ENCODE measurements at places on chromosomes 1 and 21.

- no peak for DNase-seq
Observed at GRCh38 chr1:222716393-222716792, 4.0 kb downstream of the BROX start.

GRCh38 chr1:24443241-24443656 lies 27.6 kb downstream of the NIPAL3 start:
- no peak for DNase-seq

- no peak for DNase-seq
Observed at GRCh38 chr1:89629146-89629545, 3.8 kb upstream of the LRRC8C start.

GRCh38 chr1:113950908-113951307 lies 21.8 kb downstream of the HIPK1 start:
- DNase-seq: no peak

DNA sequence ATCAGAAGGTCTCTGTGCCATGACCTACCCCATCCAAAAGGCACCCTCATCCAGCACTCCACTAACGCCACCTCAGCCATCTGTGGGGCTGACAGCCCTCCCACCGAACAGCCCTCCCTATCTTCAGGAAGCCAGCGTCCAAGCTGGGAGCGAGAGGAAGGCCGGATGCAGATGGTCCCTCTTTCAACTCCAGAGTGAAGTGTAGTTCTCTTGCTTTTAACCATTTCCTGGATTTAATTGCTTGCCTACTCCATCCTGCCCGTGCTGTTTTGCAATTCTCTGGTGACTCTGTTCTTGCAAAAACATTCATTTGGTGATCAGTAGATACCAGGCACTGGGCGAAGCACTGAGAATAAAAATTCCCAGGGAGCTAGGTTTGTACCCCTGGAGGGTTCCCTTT lies 8.2 kb upstream of the DYRK1A start:
- DNase-seq: no peak

DNA sequence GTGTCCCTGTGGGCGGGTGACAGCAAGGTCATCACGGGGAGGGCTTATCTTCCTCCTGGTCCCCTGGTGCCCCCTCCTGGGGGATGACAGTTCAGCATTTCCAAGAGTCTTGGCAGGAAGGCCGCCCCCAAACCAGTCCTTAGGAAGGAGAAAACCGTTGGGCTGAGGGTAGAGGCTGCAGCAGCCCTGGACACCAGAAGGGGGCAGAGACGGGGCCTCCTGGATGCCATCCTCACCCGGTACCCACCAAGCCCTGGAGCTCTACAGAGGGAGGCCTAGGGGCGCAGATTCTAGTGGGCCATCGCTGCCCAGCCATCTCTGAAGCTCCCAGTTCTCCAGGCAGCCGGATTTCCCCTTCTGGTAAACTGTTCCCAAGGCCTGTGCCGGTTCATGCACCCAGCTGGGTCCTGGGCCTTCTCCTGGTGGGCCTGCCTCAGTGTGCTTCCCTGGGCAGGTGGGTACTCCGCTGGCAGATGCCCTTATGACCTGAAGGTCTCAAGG lies 14.8 kb upstream of the ZNF669 start:
- DNase-seq: peak; percentile 48

DNA sequence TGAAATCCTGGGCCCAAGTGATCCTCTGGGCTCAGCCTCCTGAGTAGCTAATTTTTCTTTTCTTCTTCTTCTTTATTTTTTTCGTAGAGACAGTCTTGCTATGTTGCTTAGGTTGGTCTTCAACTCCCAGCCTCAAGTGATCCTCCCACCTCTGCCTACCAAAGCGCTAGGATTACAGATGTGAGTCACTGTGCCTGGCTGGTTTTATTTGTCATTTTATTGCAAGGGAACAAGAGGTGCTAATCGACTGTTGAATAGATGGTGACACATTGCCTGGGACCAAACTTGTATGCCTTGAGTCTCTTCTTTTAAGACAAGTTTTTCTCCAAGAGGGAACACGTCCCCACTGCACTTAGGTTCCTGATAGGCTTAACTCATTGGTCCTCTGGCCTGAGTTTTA lies 20.0 kb upstream of the KLHDC8A start:
- peak; percentile 31 for DNase-seq

DNA sequence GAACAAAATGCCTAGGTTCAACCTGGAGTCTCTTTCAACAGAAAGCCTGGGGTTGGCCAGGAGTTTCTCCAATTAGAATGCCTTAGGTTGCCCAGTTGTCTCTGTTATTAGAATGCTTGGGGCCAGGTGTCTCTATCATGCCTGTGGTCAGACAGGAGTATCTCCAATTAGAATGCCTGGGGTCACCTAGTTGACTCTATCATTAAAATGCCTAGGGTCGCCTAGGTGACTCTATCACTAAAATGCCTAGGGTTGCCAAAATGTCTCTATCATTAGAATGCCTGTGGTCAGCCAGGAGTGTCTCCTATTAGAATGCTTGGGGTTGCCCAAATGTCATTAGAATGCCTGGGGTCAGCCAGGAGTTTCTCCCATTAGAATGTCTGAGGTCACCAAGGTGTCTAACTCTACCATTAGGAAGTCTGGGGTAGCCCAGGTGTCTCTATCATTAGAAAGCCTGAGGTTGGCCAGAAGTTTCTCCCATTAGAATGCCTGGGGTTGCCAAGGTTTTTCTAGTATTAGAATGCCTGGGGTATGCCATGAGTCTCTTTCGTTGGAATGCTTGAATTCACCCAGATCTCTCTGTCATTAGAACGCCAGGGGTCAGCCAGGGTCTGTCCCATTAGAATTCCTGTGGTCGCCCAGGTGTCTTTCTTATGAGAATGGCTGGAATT lies 57.9 kb downstream of the RNF187 start:
- DNase-seq: no peak

- DNase-seq: peak; percentile 24
Observed at GRCh38 chr1:38818175-38818976, 41.2 kb downstream of the RRAGC start.

GRCh38 chr1:56535939-56536338 lies 43.4 kb downstream of the PLPP3 start:
- no peak for DNase-seq

All from ELR (cell line).